ENCODE measurements at places on chromosomes 4 and X.

DNA sequence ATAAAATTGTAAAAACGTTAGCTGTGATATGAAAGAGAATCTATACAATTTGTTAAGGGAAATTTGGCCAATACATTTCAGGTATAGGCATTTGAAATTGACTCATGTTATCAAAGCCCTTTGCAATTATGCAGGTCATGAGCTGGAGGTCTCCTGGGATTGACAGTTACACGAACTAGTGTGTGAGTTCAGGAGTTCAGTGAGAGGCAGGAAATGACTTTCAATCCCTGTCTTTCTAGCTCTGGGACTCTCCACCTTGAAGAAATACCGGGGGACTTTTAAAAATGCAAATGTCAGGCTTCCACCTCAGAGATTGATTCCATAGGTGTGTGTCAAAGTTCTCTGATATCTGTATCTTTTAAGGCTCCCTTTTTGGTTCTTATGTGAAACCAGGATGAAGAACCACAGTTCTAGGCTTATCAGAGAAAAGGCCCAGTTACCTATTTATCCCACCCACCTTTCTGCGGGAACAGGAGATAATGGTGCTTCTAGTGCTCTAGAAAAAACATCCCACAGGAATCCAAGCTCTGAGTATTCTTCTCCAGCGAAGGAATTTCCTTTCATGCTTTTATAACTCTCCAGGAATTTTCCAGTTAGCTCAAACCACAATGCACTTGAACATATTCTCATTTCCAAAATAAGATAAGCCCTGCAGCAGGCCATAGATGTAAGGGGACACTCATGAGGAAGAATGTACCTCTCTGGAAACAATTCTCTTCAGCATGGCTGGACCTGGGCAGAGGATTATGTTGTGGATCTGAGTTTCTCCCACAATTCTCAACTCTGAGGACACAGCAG is 501.0 kb downstream of the IDS start:
- no peak for DNase-seq

- no peak for DNase-seq
Observed at GRCh38 chr4:72442715-72443114, 126.3 kb downstream of the ADAMTS3 start.

GRCh38 chr4:182716192-182716591 is 201.0 kb downstream of the DCTD start:
- DNase-seq, result no peak

DNA sequence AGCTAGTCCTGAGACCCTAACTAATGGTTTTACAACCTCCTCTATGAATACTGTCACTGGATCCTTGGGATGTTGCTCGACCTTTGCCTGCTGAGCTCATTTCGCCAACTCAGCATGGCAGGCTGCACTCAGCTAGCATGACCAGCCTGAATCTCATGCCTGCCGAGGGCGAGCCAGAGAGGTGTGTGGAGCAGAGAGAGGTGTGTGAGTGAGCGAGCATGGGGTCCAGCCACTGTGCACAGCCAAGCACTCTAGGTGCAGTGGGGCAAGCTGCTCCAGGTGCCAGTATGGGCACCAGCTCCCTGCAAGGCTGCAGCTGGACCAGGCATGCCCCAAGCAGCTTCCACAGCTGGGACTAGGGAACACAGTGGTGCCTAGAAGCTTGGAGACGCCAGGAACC is 410.9 kb downstream of the PCDH10 start:
- no peak for DNase-seq

- DNase-seq, result no peak
Observed at GRCh38 chr4:98720871-98721480, 62.6 kb upstream of the TSPAN5 start.

DNA sequence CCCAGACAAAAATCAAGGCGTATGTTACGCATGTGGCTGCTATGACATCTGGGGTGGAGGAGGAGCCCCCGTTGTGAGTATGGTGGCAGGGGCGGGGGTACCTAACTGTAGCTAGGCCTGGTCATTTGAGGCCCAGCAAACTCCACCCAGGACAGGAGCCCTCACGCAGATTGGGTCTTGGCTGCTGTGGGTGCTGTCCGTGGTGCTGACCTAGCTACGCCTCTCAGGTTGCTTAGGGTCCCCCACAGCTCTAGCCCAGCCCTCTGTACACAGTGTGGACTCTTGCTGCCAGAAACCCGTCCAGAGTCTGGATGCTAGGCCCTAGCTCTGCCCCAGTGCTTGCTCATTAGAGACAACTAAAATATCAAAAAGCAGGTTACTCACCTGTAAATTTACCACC is 146.7 kb upstream of the PSAPL1 start:
- DNase-seq, result no peak
